Activated CD4-positive, alpha-beta memory T cell treated with anti-CD3 and anti-CD28 coated beads for 36 hours (primary cell): ENCODE measurements at places on chromosomes 1 and 21. TPM values are rescaled to one million over a fixed set of nuclear protein-coding genes. Genes with fewer than 3 reads are reported as not detected.

The CFAP141 gene
- total RNA-seq, result not detected

The VANGL2 gene
- not detected for total RNA-seq

The ROR1 gene
- 0.12 TPM for total RNA-seq

The KANK4 gene
- not detected for total RNA-seq

The CCDC185 gene
- total RNA-seq, result not detected

The DISP1 gene
- total RNA-seq, result 0.81 TPM

The DNM3 gene
- total RNA-seq, result 1.2 TPM

The SH2D2A gene
- total RNA-seq, result 280 TPM

The DNASE2B gene
- total RNA-seq, result not detected

The SPATA1 gene
- total RNA-seq, result 3.8 TPM

The DDAH1 gene
- not detected for total RNA-seq

The FCRL1 gene
- total RNA-seq, result not detected

The BTBD8 gene
- 2.9 TPM for total RNA-seq

The PRRX1 gene
- total RNA-seq, result not detected

The RGS8 gene
- total RNA-seq, result 0.05 TPM

The DMRTA2 gene
- total RNA-seq, result not detected

The FMO4 gene
- total RNA-seq, result 1.4 TPM

The NIPAL3 gene
- 42.4 TPM for total RNA-seq

The AMY1A gene
- total RNA-seq, result not detected

The CFAP107 gene
- not detected for total RNA-seq

The LPAR3 gene
- 0.83 TPM for total RNA-seq

The F5 gene
- total RNA-seq, result 50.8 TPM

The GOLT1A gene
- not detected for total RNA-seq

The EVA1C gene
- total RNA-seq, result 9.3 TPM

The NKAIN1 gene
- total RNA-seq, result not detected

The KAZN gene
- total RNA-seq, result 0.33 TPM

The AIM2 gene
- total RNA-seq, result 224 TPM

The NES gene
- 0.07 TPM for total RNA-seq

The LEPR gene
- 5.2 TPM for total RNA-seq

The LRRC47 gene
- 26.1 TPM for total RNA-seq

The PATJ gene
- 16.0 TPM for total RNA-seq

The S100A7 gene
- total RNA-seq, result not detected

The MIXL1 gene
- not detected for total RNA-seq

The PDPN gene
- total RNA-seq, result not detected

The S100A7A gene
- total RNA-seq, result not detected

The PRAMEF8 gene
- total RNA-seq, result not detected

The SPOCD1 gene
- total RNA-seq, result 0.73 TPM

The RHCE gene
- total RNA-seq, result 0.45 TPM

The STX12 gene
- 32.0 TPM for total RNA-seq

The HTR6 gene
- total RNA-seq, result 0.17 TPM

The GSTM1 gene
- not detected for total RNA-seq

The MOV10 gene
- total RNA-seq, result 57.7 TPM

The LCE1A gene
- total RNA-seq, result not detected

The TMEM52 gene
- total RNA-seq, result 0.33 TPM

The NR1I3 gene
- not detected for total RNA-seq

The ZSCAN20 gene
- 4.1 TPM for total RNA-seq

The RALGPS2 gene
- total RNA-seq, result 3.8 TPM

The NUF2 gene
- 67.4 TPM for total RNA-seq

The CAMK1G gene
- total RNA-seq, result 0.94 TPM

The NCAM2 gene
- total RNA-seq, result not detected
